ENCODE measurements at places on chromosomes 7 and 10.

DNA sequence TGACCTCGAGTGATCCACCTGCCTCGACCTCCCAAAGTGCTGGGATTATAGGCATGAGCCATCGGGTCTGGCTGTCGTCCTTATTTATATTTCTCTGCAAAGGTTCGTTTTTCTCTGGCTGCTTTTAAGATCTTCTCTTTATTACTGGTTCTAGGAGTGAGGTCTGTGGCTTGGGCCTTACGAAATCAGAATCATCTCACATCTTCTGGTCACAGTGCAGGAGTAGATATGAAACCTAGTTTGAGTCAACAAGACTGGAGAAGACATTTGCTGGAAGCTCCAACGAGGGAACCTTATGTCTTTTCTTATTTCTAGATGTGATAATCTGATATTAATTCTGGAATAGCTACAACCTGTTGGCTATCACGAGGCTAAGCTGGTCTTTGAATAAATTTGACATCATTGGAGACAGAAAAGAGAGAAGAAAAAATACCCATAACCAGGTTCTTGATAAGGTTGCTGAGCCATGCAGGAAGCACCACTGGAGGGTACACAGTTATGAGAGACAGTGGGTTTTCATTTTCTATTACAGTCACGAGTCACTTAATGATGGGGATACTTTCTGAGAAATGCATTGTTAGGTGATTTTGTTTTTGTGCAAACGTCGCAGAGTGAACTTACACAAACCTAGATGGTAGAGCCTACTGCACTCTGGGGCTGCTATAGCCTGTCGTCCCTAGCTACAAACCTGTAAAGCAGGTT lies 25.6 kb upstream of the IL15RA start:
- DNase-seq, result no peak

DNA sequence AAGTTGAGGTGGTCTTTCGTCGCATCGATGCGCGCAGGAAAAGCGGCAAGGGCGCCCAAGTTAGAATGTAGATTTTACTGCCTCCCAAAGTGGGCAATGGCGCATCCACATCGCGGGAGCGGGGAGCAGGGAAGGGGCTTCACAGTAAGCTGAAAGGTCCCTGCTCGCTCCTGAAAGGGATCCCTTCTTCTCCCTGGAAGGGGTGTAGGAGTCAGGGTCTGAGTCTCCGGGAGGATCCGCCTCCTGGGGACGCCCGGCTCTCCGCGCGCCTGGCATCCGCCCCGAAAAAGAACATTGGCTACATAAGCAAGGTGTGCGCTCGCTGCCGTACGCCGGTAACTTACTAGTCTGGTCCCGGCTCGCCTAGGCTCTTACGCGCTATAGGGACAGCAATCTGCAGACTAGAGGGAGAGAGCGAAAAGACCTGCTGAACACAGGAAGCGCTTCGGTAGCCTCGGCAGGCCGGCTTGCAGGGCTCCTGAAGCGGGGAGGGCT lies 804 bp downstream of the UNC5B start:
- no peak for DNase-seq

DNA sequence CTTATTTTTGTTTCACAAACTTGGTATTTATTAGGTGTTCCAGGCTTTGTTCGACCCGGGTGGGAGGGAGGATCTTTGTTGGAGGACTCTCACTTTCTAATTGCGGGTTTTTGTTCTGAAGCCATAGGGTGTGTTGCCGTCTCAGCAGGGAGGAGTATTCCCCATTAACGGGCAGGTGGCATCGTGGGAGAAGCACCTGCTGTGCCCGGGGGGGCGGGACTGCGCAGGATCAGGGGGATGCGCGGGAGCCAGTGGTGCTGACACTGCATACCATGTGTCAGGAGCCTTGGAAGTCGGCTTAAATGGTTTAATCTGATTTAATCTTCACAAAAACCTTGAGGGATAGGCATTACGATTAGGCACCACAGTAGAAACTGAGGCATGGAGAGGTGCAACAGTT lies 113.0 kb downstream of the MGMT start:
- DNase-seq, result no peak

- no peak for DNase-seq
Measured at GRCh38 chr7:111855161-111855841, 293.0 kb upstream of the IMMP2L start.

DNA sequence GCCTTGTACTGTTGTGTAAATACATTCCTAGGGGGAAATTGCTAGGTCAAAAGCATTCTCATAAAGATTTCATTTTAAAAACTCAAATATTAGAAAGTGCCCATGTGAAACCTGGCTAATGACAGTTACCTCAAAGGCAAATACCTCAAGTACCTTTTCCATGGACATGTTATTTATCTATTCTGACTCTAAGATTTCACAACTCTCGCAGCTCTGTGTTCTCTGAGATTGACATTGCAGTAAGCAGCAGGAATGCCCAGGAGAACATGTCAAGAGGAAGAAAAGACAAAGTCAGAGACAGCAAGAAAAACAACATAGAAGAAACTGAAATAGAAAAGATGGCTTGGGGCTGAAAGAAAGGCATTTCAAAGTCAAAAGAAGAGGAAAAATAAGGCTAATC lies 187.4 kb downstream of the CYP26A1 start:
- no peak for DNase-seq

DNA sequence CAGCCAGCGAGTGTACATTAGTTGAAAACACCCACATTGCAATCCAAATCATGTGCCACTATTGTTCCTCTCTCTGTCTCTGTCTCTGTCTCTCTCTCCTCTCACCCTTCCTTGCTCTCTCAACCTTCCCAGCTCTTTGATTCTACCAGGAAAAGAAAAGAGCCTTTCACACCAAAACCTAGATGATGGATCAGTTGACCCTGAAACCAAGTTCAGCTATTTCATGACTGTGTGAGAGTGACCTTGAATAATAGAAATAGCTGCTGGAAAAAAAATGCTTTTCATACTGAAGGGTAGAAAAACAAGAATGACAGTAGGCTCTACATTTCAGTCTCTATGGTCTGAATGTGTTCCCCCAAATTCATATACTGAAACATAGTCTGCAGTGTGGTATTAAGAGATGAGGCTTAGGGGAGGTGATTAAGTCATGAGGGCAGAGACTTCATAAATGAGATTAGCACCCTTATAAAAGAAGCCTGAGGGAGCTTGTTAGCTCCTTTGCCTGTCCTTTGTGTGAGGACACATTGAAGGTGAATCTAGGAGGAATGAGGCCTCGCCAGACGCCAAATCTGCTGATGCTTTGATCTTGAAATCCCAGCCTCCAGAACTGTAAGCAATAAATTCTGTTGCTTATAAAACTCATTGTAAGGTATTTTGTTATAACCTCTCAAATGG lies 65.2 kb downstream of the LYZL1 start:
- no peak for DNase-seq

- no peak for DNase-seq
Measured at GRCh38 chr10:11358011-11358410, 253.4 kb downstream of the USP6NL start.

- no peak for DNase-seq
Measured at GRCh38 chr10:34906067-34906965, 91.2 kb upstream of the PARD3 start.

GRCh38 chr7:2799253-2799652 lies 44.9 kb downstream of the GNA12 start:
- no peak for DNase-seq

- DNase-seq, result no peak
Measured at GRCh38 chr7:79971058-79971457, 163.6 kb upstream of the GNAI1 start.

DNA sequence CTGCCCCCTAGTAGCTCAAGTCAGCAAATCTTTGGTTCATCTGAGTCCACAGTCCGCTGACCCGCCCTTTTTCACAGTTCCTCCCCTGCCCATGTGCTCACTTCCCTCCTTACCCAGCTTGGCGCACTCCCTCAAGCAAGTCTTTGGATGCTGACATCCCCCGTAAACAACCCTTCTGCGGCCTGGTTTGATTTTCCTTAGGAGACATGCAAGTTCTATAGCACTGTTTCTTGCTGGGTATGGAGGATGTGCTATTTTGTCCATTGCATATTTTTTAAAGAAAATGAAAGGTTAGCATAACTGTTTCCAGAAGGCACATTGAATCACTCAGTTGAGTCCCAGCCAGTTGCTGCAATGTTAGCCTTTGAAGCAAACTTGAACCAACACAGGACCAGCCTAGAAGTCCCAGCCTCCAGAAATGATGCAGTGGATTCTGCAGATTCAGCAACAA lies 38.2 kb downstream of the HTRA1 start:
- DNase-seq, result no peak

GRCh38 chr10:11638055-11638698 lies 26.7 kb upstream of the USP6NL start:
- DNase-seq, result no peak

- DNase-seq, result no peak
Measured at GRCh38 chr10:128813574-128813973, 653.5 kb upstream of the MGMT start.

DNA sequence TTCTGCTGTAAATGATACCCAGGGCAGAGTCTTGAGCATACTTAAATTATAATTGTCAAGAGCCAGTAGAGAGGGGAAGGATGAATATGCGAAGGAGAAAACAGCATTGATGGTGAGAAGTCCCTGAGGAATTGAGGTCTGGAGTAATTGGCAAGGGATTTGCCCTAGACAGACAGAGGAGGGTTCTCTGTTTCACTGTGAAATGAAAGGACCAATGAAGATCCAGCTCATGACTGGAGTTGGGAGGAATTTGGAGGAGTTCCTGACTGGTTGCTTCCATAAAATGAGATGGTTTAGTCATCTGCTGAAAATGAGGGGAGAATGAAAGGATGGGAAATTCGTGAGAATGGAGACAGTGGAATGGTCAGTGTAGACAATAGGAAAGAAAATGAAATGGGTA lies 6.8 kb downstream of the PRPF18 start:
- DNase-seq, result no peak

- DNase-seq, result no peak
Measured at GRCh38 chr7:27409776-27410175, 167.2 kb downstream of the EVX1 start.

DNA sequence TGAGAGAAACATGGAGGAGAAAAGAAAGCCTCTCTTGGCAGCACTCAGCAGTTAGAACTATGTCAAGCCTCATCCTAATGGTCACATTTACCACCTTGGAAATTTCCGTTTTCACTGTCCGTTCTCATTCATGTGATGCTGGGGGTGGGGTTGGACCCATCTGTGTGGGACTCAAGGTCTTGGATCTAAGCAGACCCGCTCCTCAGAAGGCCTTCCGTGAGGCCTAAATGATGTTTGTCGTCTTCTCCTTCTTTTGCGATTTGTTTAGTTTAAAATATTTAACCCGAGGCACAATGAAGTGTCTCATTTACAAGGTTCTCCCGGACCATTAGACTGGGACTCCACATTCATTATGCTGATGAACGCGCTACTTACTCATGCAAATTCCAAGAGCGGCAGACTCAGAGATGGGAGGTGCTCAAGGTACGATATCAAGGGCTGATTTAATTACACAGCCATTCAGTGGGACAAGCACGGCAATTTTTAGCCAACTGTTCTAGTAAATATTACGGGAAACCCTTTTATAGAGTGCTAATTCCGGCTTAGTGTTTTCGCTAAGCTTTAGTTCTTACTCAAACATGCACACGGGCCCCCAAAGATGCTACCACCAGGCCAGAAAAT lies 109.1 kb upstream of the EFCAB10 start:
- no peak for DNase-seq

DNA sequence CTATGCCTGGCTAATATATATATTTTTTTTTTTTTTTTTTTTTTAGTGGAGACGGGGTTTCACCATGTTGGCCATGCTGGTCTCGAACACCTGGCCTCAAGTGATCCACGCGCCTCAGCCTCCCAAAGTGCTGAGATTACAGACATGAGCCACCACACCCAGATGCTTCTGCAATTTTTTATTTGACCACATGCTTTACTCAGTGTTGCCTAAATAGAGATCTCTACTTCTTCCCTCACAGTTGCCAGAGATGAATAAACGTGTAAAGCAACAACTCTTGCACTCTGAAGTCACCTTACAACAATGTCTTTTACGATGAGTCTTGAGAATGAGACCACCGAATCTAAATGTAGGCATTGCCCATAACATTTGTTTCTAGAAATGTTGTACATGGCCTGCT lies 107.9 kb upstream of the FRMD4A start:
- DNase-seq, result no peak

DNA sequence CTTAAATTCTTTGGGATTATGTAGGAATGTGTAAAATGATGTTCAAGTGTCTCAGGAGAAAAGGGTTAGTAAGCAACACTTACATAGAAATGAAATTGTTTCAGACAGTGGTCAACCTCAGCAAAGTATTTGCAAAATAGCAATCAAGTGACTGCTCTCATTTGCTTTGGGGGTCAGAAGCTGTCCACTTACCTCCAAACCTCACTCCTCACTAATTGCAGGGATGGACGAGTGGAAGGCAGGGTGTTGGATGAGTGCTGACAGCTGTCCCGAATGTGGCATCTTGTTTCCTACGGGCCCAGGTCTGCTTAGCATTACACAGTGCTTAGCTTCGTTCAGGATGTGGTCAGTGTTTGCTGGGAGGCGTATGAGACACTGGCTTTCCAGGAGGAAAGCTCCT lies 437.0 kb downstream of the SUGCT start:
- DNase-seq, result no peak

DNA sequence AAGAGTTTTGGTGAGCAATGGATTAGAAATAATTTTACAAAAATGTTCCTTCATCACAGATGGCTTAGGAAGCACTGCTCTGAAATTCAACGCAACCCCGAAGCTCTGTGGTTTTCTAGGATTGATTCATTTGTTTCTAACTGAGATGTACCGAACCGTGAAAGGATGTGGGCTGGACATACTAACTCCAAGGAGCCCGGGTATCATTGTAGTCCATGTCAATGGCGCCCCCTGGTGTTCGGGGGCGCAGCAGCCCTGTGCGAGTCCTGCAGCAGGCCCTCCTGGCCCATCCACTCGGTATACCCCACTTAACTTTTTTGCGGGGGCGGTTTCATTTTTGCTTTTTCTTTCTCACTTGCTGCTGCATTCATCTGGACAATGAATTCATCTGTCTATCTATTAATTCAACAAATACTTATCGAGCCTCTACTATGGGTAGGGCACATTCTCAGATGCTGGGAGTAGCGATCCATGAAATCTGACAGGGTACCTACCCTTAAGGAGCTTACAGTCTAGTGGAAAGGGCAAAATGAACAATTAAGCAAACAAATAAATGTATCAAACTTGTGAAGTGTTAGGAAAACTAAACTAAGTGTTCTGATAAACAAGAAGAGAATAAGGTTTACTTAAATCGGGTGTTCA lies 25.2 kb upstream of the ITPRID1 start:
- DNase-seq, result peak; percentile 12

GRCh38 chr10:127887541-127888415 lies 5.0 kb downstream of the CLRN3 start:
- no peak for DNase-seq

DNA sequence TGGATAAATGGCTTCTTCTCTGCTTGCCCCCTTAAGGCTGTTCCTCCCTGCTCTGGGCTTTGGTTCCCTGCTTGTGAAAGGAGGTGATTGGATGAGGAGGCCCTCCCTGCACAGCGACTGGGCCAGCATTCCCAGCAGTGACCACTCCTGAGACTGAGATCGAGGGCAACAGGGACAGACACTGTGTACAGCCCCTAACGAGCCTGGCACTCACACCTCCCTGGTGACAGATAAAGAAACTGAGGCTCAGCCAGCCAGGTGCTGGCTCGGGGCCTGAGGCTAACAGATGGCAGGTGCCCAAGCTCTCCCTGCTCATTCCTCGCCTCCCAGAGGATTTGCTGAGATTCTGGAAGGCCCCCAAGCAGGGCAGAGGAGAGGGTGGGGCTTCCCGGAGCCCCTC lies 12.0 kb upstream of the AQP1 start:
- DNase-seq, result no peak

GRCh38 chr10:132554991-132555647 lies 17.5 kb downstream of the INPP5A start:
- no peak for DNase-seq

GRCh38 chr7:16652888-16653287 lies 6.9 kb downstream of the BZW2 start:
- no peak for DNase-seq
